AG09309 (cell line): ENCODE measurements at places on chromosomes 16 and 17.

- DNase-seq: no peak
These were observed at the start of gene RABEP2 for GRCh38 chr16:28924762-28925385. RABEP2 (minus strand) TSS chr16:28925238; CDS start chr16:28925163, 75 bp downstream.

GRCh38 chr16:64051824-64052223 is 1070.0 kb downstream of the CDH11 start:
- no peak for DNase-seq

DNA sequence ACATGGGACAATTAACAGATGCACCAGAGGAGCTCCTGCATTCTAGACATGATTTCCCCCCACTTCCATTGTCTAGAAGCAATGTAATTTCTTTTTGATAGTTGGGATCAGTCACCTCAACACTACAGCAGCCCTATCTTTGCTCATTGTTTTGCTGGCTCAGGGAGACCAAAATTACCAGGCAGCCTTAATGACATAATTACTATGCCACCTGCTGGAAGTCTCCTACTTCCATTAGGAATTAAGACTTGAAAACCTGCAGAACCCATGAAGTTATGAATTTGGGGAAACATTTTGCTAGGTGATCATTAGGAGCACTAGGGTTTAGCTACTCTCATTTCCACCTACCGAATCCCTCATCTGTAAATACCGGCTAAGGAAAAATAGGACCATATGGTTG is 312.0 kb upstream of the CA10 start:
- no peak for DNase-seq

GRCh38 chr17:79668344-79669250 is 57.7 kb upstream of the RBFOX3 start:
- no peak for DNase-seq

GRCh38 chr16:49365711-49366509 is 7.7 kb upstream of the C16orf78 start:
- no peak for DNase-seq

DNA sequence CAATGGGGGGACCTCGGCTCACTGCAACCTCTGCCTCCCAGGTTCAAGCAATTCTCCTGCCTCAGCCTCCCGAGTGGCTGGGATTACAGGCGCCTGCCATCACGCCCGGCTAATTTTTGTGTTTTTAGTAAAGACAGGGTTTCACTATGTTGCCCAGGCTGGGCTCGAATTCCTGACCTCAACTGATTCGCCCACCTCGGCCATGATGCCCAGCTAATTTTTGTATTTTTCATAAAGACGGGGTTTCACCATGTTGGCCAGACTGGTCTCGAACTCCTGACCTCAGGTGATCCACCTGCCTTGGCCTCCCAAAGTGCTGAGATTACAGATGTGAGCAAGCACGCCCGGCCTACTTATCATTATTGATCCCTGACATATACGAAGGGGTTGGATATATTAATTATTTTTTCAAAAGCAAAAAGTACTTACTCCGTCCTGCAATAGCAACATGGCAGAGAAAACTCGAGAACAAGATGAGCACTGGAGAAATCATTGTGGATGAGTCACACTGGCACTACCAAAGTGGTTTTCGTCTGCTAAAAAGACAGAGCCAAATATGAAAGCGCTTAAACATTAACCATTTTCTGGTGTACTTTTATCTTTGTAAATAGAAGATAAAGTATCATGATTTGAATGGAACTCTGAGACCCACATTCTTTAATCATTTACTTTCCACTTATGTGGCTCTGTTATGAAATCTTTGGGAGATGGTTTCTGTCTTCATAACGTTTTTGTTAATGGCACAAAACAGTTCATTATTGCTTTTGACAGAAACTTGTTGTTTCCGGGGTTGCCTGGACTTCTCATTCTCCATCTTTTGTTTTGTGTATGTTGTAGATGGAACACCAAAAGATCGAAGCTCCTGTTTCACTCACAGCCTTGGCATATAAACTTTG is at the start of gene APOH:
Gene APOH (minus strand): TSS at position 529 of the 896 bp plus-strand sequence. CDS start 36 bp downstream, at position 493.
- DNase-seq: no peak

DNA sequence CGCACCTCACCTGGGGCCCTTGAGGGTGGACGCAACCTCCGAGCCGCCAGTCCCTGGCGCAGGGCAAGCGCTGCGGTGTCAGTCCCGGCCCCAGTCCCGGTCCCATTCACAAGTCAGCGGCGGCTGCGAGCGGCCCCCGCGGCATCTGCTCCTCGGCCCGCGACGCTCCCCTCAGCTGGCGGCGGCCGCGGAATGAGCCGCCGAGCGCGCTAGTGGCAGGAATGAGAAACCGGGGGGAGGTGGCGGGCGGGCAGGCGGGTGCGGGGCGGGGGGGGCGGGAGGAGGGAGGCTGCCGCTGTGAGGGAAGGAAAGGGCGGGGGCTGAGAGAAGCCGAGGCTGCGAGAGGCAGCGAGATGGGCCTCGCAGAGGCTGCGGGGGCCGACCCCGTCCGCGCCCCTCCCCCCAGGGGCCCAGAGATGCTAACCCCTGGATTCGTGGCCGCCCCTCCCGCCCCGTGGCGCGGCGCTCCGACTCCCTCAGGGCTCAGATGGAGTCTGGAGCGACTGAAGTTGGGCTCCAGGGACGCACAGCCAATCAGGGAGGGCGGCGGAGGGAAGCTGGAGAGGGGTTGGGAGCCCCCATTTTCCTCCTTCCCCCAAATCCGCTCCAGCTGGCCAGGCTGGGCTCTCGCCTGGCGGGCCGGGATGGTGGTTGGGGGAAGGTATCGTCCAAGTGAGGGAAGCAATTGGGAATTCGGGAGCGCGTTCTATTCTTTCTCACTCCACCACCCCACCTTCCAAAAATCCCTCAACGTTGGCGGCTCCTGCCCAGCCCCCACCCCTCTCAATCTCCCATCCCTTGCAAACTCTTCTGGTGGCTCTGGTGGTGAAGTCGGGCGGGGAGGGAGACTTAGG is at the start of gene CDH11:
Gene CDH11 (minus strand): TSS at position 194 of the 854 bp plus-strand sequence. CDS start 117,194 bp downstream, outside the sequence.
- peak; percentile 70 for DNase-seq

DNA sequence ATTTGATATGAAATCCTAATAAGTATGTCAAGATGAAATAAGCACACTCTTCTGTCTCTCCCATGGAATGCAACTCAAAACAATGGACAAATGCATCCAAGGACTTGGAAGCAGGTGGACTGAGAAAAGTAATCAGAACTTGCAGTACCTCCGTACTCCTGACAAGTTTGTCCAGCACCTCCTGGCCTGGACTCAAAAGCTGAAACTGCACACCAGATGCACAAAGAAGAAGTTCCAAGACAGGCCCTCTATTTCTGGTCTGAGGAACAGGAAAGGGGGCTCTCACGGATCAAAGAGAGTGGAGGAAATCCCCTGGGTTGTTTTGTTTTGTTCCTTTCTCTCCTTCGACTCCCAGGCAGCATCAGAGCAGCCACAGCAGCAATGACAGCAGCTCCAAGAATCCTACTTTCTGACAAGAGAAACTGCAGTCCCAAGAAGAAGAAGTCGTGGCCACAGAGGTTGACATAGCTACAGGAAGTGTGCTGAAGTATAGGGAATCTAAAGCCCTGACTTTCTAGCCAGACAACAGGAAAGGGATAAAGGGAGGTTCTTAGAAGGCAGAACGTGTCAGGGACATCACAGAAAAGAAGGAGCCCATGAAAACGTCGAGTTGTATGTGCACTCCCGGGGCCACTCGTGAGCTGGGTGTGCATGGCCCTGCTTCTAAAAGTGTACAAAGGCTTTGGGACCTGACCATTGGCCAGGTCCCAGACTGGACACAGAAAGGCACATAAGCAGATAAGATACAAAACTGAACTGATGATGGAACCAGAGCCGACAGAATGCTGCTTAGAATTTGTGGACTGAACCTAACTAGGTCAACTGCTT is 29.3 kb downstream of the AKAP10 start:
- DNase-seq: no peak

DNA sequence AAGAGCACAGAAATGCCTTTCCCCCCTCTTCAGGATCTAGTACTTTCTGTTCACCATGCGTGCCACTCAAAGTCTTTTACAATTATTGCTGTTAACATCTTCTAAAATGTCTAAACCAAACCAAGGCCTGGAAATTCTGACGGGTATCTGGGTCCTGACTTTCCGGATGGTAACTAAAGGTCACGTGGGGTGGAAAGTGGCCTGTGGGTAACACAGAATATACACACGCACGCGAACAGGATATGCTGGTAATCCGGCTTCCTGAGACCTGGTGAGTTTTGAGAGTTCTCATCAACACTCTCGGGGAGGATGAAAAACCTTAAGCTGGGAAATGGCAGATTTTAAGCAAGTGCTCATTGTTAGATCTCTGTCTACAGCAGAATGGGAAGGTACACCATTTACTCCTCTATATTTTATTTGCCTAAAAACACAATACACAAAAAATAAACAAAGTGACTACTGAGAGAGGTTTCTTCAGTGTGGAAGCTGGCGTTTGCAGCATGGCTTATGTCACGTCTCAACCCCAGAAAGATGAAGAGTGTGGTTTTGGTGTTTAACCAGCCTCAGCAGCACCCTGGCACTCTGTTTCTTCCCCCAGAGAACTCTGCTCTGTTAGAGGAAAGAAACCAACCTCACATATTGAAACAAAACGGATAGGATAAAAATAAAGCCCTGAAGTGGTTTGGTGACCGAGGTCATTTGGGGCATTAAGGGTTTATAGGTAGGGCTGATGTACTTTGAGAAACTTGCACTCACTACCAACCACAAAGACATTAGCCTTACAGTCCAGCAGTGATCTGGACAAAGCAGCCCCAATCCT is 37.3 kb downstream of the SMG6 start:
- DNase-seq: no peak

GRCh38 chr16:11914210-11915113 is 1.3 kb downstream of the GSPT1 start:
- no peak for DNase-seq

DNA sequence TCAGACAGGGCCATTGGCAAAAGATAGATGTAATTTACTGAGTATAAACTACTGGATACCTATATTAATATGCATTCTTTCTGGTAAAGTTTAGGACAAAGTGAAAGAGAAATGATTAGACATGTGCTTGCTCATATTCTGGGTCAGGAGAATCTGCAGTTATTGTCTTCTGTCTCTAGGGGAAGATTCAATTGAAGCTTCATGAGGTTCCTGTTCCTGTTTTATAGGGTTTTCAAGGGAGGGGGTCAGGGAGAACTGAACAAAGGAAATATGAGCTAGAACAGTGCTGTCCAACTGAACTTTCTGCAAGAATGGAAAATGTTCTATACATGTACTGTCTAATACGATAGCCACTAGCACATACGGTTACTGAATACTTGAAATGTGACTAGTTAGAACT is 59.3 kb upstream of the CORO6 start:
- no peak for DNase-seq

DNA sequence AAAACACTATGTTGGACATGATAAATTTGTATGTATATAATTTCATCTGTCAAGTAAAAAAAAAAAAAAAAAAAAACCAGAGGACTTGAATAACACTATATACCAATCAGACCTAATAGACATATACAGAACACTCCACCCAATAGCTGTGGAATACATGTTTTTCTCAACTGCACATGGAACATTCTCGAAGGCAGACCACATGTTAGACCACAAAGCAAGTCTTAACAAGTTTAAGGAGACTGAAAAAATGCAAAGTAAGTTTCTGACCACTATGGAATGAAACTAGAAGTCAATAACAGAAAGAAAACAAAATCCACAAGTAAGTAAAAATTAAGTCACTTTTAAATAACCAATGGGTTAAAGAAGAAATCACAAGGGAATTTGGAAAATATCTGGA is 8.4 kb upstream of the CNTNAP4 start:
- DNase-seq: no peak

- no peak for DNase-seq
These were observed 12.4 kb upstream of the TCAP start for GRCh38 chr17:39652587-39653315.

DNA sequence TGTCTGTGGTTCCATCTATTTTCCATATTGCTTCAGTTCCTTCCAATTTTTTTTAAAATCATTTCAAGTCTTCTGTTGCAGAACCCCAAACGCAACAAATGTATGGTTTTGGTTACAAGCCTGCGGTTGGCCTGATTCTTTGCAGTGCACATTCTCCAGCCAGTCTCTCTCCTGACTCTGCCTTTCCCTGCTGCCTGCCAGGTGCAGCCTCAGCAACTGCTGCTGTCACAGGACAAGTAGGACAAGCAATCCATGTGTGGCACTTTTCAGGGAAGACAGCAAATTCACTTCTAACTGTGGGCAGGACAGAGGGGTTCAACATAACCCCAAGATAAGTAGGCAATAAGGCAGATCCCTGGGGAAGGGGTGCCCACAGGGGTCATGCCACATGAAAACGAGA is 24.2 kb downstream of the EMP2 start:
- no peak for DNase-seq

GRCh38 chr16:23027386-23027785 is 121.9 kb downstream of the USP31 start:
- DNase-seq: no peak

- no peak for DNase-seq
These were observed 1.1 kb downstream of the CREBBP start for GRCh38 chr16:3879258-3879886.

- DNase-seq: no peak
These were observed 435.0 kb downstream of the MAF start for GRCh38 chr16:79165506-79165905.

DNA sequence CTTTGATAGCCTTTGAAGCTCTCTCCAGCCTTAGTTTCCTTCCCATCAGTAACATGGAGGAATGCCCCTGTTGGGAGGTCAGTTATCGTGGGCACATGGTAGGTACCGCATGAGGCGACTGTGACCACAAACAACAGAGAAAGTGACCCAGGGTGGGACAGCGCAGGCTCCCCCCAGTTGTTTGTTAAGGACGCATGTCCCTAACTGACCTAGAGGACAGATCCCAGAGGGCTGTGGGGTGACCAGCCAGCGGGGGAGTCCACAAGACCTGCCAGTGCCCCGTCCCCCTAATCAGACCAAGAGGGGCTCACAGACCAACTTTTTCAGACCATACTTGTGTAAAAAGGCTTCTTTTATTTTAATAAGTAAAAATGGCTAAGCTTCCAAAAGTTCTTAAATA is 22.3 kb downstream of the KATNB1 start:
- no peak for DNase-seq

DNA sequence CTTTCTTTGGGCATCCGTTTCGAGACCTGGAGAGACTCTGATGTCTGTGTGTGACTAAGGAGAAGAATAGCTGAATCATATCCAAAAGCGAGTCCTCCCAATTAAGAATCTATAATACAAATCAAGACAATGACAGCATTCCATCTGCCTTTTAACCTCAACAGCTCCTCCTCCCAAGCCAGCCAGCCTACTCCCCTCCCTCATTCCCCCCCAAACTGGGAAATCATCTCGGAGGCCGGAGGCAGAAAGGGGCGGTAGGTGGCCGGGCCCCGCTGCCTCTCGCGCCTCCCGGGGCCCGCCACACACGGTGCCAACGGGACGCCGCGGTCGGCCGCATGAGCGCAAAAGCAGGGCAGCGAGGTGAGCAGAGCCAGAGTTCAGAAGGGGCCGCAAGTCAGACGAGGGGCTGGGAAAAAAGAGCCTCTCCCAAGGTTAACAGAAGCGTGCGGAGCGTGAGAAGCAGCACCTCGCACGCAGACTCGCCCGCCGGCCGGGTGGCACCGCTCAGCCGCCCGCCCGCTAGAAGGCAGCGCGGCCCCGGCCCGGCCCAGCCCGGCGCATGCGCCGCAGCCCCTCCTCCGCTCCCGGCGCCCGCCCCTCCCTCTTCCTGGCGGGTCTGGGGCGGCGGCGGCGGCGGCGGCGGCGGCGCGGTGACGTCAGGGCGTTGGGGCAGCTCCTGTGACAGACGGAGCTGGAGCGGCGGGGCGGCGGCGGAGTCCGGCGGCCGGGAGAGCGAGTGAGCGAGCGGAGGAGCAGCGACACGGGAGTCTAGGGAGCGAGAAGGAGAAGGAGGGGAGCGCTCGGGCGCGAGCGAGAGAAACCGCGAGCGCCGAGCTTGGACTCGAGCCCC is at the start of gene PAFAH1B1:
Gene PAFAH1B1 (plus strand): TSS at position 684 of the 850 bp plus-strand sequence. CDS start 44,635 bp downstream, outside the sequence.
- DNase-seq: peak; percentile 25
